ENCODE measurements at places on chromosomes 5 and 9. TPM values are rescaled to one million over a fixed set of nuclear protein-coding genes. Genes with fewer than 3 reads are reported as not detected.

GPR150 gene
- total RNA-seq = not detected

DND1 gene
- 5.4 TPM for total RNA-seq

SH2D3C gene
- total RNA-seq = 71.7 TPM

CYFIP2 gene
- total RNA-seq = 120 TPM

CDC25C gene
- 3.2 TPM for total RNA-seq

SAXO1 gene
- 0.37 TPM for total RNA-seq

RPP25L gene
- total RNA-seq = 12.6 TPM

SLC25A2 gene
- total RNA-seq = 1.9 TPM

CDC20B gene
- total RNA-seq = 0.34 TPM

CEMIP2 gene
- 122 TPM for total RNA-seq

DNA sequence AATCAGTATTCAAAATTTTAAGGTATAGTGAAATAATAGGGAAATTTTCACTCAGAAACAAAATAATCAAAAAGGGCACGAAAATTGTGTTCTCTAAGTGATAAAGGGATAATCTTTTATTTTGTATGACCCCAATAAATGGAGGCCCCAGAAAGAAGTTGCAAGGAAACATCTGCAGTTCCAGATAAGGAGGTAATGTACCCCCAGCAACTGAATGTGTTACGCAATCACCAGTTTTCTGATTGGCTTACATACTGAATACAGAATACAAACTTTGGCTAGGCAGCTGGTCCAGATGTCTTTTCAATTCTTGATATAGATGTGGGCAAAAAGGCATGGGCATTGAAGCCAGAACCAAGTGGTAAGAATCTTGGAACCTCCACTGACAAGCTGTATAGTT is 1.7 kb upstream of the TOPORS start:
- DNase-seq = no peak

DNA sequence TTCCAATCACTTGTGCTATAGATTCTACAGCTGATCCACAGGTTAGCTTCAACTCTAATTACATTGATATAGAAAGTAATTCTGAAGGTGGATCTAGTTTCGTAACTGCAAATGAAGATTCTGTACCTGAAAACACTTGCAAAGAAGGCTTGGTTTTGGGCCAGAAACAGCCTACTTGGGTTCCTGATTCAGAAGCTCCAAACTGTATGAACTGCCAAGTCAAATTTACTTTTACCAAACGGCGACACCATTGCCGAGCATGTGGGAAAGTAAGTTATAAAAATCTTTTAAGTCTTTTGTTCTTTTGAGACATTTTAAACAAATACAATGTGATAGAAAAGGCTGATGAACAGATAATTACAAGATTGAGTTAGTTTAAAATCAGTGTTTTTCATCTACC is 30.9 kb downstream of the ZFYVE16 start:
- DNase-seq = no peak

GRCh38 chr5:113252066-113252465 is 182.7 kb downstream of the TSSK1B start:
- no peak for DNase-seq

GRCh38 chr5:135028791-135029476 is 5.1 kb downstream of the PITX1 start:
- DNase-seq = no peak

- DNase-seq = no peak
These were observed 36.2 kb downstream of the STC2 start for GRCh38 chr5:173291722-173292658.

GRCh38 chr9:81244631-81245030 is 444.7 kb downstream of the TLE1 start:
- DNase-seq = no peak

GRCh38 chr5:22088517-22088916 is 764.6 kb downstream of the CDH12 start:
- no peak for DNase-seq

GRCh38 chr9:74147906-74148305 is 349.2 kb upstream of the RORB start:
- no peak for DNase-seq

DNA sequence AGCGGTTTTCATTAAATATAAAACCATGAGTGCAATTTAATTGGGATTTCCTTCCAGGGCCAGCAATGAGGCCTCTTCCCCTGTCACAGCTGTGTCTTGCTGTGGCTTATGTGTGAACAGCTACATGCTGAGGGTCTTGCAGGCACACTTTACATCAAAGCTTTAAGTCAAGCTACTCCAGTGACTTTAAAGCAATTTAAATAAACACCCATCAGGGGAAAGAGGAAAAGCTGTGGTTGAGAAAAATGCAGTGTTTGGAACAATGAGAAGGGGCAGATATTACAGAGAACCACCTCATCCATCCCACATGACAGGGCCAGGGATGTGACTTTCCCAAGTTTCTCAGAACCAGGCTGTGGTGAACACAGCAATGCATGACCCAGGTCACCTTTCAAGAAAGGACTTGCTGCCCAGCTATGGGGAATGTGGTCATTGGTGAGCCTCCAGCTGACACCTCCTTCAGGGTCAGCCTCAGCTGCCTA is 115.9 kb upstream of the LPAR1 start:
- DNase-seq = no peak

DNA sequence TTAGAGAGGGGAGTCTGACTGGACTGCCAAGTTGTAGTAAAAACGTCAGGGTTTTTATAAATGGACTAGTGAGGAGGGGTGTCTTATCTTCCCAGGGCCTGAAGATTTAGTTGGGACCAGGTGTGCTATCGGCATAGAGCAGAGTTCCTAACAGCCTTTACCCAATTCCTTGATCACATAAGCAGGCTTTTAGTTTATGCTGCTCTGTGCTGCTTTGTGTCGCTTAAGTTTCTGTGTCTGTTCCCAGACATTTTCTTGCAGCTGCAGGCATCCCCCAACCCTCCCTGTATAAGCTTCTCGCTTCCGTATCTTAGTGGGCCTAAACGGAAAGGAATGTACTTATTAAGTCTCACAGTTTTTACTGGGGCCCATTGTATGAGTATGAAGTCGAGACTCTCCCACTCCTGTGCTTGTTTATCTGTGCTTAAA is 2.6 kb upstream of the SMC5 start:
- DNase-seq = no peak

- DNase-seq = no peak
These were observed 39.4 kb upstream of the CNOT6 start for GRCh38 chr5:180454752-180455151.

DNA sequence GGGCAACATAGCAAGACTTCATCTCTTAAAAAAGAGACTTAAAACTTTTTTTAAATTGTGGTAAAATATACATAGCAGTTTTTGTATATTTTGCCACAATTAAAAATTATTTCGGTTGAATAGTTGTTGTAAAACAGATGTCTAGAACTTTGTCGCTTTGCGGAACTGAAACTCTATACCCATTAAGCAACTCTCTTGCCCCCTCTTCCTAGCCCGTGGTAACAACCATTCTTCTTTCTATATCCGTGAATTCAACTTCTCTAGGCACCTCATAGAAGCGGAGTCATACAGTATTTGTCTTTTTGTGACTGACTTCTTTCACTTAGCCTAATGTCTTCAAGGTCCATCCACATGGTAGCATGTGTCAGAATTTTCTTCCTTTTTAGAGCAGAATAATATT is 43.3 kb downstream of the SPARC start:
- no peak for DNase-seq

- DNase-seq = no peak
These were observed 25.3 kb downstream of the YIPF5 start for GRCh38 chr5:144144956-144145751.

DNA sequence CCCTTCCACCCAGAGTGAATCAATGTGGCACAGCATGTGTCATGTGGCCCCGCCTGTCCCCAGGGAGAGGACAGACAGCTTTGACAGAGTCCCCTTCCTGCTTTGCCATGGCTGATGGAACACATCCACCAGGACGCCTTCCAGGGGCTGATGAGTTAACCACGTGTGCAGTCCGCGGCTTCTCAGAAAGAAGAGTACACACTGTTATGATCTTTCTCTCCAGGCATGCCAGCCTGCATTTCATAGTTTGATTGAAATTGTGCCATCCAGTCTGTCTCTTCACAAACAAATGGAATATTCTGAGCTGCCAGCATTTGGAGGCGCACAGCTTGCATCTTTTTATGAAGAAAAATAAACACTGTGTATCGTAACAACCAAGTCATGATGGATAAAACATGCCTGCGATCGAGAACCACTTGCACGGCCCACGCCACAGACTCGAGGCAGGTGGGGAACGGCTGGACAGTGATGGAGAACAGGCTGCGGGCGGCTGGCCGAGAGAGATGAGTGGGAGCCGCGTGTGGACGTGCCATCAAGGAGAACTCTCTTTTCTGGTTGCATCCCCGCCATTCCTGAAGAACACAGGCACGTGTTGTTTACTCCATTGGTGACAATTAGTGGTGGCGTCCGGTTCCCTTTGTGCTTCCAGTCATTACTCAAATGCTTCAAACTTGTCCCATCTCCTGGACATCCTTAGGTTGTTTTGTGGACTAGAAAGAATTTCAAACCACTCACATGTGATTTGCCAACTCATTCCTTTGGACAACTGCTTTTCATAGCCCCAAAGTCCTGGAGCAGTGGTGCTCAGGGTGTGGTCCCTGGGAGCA is 220.2 kb downstream of the AGTPBP1 start:
- DNase-seq = peak; percentile 41

DNA sequence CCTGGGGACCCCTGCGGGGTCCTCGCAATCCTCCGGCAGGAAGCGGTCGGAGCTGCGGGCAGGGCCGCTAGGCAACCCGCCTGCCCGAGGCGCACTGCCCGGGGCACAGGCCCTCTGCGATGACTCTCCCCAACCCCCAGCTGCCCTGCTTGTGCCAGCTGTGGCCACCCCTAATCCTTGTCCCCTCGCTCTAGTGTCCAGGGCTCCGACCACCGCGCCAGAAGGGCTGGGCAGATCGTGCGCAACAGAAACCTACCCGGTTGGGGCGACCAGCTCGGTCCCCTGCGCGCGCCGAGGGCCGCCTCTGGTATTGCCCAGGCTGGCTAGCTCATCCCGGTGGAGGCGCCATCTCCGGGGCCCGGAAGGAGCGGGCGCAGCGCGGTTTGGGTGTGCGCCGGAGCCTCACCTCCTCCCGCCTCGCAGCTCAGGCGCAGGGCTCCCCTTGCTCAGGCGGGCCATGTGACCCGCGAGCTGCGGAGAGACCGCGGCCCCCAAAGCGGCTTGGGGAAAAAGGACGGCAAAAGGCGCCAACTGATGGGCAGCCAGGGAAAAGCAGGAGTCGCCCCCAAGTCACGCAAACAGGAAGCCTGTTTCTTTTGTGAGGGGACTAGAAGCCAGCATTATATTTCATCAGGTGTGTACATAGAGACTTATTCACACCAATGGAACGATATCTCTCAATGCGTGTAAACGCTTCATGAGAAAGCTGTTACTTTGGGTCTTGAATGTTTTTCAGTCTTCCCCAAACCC is 46.8 kb upstream of the RNF20 start:
- peak; percentile 78 for DNase-seq

DNA sequence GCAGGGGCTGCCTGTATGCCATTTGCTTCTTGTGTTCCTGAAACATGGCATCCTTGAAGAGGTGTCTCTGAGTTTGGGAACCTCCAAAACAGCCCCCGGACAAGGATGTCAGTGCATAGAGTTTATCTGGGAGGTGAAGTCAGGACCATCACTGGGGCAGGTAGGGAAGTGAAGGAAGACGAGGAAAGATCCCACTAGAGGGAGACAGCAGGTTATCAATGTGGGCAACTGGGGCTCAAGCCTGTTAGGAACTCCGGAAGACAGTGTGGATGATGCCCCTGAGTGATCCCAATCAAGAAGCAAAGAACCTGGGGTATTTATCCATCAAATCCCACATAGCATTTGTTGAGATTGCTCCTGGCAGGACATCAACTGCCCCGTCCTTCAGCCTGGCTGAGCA is 233.1 kb downstream of the AGTPBP1 start:
- DNase-seq = no peak

GRCh38 chr5:175235251-175235960 is 208.6 kb downstream of the DRD1 start:
- no peak for DNase-seq

GRCh38 chr5:78830528-78831046 is 154.5 kb downstream of the ARSB start:
- no peak for DNase-seq

- DNase-seq = no peak
These were observed 301.0 kb downstream of the ARL15 start for GRCh38 chr5:54009357-54009756.

DNA sequence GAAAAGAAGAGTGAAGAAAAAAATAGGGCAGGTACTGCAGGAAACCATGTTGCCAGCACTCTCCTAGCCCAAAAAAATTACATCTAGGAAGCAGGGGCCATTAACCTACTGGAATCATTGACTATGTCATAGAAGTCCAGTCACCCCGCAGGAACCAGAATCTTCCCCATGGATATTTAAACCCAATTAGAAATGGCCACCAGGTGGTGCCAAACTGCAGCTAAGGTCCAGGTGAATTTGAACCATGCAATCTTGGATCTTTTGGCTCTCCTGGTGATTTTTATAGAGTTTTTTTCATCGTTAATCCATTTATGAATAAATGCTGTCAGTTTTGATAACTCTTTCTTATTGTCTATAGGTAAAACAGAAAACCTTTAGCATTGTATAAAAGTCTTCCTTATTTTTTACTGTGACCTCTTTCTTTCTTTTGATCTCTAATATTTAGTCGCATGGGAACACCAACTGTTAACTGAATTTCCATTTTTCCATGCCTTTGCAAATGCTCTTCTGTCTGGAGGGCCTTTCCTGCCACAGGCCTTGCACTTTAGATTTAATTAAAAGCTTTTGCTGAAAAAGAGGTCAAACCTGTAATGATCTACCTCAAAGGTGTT is 147.5 kb upstream of the FGF10 start:
- peak; percentile 39 for DNase-seq

- no peak for DNase-seq
These were observed 50.3 kb downstream of the APBA1 start for GRCh38 chr9:69621730-69622460.

- no peak for DNase-seq
These were observed 49.9 kb downstream of the COL15A1 start for GRCh38 chr9:98993570-98993945.

- DNase-seq = no peak
These were observed 2.5 kb downstream of the LPAR1 start for GRCh38 chr9:111035543-111036428.

- no peak for DNase-seq
These were observed 65.3 kb downstream of the GRAMD2B start for GRCh38 chr5:126488443-126489065.

All from glutamatergic neuron (in vitro differentiated cells).